OCI-M1 (cell line): ENCODE measurements at places on chromosomes 7 and 10.
A peak's percentile ranks its signal among the peaks of the same experiment; 100 is the strongest.

- DNase-seq, result no peak
Measured at GRCh38 chr7:140456551-140457051, 22.7 kb downstream of the MKRN1 start.

DNA sequence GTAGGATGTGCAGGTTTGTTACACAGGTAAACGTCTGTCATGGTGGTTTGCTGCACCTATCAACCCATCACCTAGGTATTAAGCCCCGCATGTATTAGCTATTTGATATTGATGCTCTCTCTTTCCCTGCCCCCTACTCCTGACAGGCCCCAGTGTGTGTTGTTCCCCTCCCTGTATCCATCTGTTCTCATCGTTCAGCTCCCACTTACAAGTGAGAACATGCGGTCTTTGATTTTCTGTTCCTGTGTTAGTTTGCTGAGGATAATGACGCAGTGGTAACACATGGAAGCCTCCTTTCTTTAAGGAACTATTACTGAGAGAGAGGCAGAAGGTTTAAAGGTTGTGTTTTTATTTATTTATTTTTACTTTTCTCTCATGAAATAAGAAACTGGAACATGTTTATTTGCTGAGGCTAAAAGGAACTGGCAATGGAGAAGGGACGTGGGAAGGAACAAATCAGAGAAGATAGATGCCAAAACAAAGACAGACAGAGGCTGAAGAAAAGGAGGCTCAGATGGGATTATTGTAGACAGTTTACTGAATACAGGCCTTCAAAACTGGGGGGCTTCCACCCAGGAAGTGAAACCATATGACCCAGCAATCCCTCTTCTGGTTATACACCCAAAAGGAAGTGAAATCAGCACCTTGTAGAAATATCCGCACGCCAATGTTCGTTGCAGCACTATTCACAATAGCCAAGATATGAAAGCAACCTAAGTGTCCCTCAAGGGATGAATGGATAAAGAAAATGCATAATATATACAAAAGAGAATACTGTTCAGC lies 556.3 kb downstream of the GRM8 start:
- DNase-seq, result no peak

DNA sequence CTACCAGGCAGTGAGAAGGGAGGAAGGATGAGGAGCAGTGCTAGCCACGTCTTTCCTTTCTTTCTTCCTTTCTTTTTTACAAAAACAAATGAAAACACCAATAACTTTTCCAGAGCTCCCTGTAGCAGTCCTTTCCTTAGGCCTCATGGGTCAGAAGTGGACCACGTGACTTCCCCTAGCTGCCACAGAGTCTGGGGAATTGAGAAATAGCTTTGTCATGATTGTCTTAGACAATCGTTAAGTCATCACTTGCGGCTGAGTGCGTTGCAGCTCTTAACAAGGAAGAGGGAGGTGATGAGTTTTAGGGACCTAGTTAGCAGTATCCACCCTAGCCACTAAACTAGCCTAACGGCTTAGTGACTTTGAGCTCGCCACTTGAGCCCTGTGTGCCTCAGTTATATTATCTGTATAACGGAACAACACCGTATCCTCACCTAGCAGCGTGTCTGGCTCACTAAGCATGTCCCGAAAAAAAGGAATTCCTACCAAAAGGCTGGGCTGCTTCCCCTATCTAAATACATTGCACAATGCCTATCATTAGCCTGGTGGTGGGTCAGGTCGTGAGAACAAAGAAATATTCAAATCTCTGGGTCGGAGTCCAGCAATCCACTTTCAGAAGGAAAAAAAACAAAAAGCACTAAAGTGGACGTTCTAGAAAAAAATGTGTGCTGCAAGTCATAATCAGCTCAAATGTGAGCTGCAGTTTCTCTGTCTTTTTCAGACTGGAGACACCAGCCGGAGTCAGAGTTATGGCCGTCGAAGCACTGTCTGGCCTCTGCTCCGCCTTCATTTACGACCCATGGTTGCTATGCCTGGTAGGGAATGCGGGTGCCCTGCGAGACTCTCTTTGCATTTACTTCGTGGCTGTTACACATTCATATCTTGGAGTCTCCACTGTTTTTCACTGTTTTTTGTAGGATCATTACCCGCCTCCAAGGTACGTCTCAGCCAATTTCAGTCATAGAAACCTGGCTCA lies 338.5 kb upstream of the FOXK1 start:
- no peak for DNase-seq

DNA sequence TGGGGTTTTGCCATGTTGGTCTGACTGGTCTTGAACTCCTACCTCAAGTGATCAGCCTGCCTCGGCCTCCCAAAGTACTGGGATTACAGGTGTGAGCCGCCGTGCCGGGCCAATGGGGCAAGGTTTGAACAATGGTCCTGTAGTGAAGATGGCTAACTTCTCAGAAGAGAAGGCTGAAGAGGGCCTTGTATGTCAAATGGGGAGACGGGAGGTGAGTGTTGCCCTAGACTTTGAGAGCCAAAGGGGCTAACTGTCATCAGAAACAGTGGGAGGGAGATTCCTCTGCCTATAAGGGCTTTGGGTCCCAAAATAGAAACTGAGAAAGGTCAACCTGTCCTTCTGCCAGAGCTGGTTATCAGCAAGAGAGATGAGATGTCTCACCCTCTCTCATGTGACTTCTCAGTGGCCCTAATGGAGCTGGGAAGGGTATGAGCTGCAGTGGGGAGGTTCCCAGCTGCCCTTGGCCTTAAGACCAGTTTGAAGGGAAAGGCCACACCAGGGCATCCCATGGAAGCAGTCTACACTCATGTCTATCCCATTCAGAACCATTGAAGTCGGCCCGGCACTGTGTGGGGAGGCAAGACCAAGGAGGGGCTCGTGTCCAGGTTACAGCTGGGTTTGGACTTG lies 1.3 kb upstream of the SAMD8 start:
- peak; percentile 21 for DNase-seq

DNA sequence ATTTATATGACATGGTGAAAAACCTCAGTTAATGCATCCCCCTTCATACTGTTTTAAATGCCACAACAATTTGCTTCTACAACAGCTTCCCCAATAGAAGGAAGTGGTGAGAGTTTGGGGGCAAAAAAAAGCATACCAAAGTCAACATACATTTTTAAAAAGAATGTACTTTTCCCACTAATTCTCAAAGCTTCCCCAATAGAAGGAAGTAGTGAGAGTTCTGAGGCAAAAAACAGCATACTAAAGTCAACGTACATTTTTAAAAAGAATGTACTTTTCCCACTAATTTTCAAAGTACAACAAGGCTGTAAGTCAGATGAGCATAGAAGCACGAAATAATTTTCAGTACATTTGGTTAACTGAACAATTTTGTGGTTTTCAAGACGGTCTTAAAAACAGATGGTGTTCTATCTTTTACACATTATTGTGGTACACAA lies 24.0 kb downstream of the WASL start:
- no peak for DNase-seq

DNA sequence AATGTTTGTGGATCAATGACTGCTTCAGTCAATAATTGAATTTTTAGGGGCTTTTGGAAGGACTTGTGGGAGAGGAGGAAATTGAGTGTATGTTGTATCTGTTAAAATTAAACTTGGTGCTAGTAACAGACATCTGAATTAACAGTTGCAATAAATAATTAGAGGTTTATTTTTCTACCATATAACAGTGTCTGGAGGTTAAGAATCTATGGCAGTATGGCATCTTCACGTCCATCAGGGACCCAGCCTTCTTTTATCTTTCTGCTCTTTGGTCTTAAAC lies 72.8 kb upstream of the HABP2 start:
- no peak for DNase-seq

DNA sequence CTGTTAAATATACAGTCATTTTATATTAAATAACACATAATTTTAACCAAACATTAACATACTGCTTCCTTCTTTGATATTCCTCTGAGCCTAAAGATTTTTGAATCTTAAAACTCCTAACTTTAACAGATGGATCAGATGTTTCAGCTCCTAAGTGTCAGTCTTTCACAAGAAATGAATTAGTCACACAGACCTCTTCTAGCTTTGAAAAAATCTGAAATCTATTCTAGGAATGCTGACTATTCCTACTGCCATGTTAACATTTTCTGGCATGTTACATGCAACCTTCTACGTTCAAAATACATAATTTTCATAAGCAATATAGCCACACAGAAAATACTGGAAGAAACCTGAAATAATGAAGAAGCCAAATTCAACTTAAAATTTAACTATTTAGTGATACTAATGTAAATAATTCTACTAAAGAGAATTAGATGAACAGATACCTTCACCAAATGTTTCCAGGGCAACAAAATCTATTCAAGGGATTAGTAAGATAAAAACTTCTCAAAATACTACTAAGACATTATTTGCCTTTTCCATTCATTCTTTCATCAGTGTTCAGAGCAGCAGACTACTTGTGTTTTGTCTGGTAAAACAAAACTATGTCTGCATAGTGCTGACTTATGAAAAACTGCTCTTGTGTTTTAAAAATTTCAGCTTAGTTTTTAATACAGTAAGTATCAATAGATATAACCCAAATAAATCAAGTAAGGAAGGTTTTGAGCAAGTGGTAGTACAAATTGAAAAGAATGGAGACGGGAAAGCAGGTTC lies 9.2 kb downstream of the JMJD1C start:
- DNase-seq, result no peak
